ENCODE measurements at places on chromosomes 2 and 18. TPM values are rescaled to one million over a fixed set of nuclear protein-coding genes. Genes with fewer than 3 reads are reported as not detected.

Gene DNER
- 72.1 TPM for polyA plus RNA-seq

Gene SLC40A1
- 131 TPM for polyA plus RNA-seq

DNA sequence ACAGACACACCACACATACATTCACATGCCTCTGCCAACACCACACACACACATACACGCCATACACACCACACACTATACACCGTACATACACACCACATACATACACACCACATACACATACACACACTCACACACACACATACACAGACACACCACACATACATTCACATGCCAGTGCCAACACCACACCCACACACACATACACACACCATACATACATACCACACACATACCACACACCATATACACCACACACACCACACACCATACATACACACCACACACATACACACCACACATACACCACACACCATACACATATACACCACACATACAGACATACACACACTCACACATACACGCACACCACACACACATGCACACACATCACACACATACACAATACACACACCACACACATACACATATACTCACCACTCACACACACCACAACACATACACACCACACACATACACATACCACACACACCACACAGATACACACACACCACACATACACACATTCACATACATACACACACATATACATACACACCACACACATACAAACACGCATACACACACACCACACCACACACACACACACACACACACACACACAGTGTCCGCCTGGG is 37.2 kb downstream of the MCFD2 start:
- DNase-seq: no peak

Gene DARS1
- 135 TPM for polyA plus RNA-seq

GRCh38 chr2:226796840-226797288 is 2.8 kb downstream of the IRS1 start:
- DNase-seq: no peak

Gene ARL5A
- 49.0 TPM for polyA plus RNA-seq

Gene SCYGR1
- polyA plus RNA-seq: not detected

DNA sequence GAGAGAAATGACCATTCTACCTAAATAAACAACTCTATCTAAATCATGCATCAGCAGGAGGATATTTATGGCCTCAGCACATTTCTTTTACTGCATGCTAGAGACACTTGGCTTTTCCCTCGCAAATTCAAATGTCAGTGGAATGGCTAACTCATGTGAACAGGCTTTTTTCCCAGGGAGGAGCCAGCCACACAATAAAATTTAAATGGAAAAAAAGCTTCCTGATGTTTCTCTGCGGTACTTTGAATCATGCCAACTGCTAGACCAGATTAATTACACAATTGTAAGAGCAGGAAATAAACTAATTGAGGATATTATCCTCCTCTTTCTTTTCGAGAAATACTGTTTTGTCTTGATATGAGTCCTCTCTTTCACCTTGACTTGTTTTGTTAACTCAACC is 676.3 kb downstream of the IRS1 start:
- no peak for DNase-seq

Data from right renal pelvis (tissue), 4 donors.